ENCODE measurements at places on chromosomes 12 and 14.

DNA sequence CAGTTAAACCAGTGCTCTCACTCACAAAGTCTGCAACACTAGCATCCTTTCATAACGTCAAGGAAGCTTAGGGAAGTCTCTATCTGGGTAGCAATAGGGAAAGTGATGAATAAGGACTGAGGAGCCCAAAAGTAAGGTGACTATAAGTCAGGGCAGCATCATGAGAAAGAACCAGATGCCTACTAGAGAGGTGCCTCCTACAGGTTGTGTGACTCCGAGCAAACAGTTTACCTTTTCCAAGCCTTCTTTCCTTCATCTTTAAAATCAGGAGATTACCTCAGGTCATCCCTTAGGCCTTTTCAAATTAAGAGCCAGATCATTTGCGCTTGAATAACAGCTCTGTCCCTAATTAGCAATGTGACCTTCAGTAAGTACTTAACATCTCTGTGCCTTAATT lies 40.2 kb downstream of the RTN1 start:
- DNase-seq = no peak

- DNase-seq = no peak
Measured at GRCh38 chr12:82130762-82131161, 227.4 kb downstream of the CCDC59 start.

DNA sequence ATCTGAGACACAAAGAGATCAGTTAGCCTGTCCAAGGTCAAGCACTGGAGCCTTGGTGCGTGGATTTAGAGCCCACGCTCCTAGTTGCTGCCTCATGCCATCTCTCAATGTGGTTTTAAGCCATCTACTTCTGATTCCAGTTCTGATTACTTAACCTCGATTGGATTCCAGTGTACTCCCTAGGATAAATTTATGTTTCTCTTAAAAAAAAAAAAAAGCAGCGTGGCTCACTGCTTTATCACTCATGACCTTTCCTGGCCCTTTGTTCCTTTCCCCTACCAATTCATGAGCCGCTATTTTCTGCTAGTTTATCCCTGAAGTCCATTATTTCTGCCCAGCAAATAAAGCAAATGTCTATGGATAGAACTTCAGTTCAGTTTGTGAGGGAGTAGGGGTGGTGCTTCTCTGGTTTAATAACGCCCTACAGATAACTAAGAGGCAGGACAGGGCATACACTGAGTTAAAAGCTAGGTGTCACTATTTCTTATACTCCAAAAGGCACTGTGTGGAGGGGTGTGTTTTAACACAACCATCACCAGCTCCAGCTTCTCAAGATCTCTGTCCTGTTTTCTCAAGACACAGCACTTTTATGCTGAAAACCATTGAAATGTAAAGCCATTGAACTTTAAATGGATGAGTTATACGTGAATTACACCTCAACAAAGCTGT lies 9.8 kb upstream of the PARP11 start:
- peak; percentile 47 for DNase-seq

DNA sequence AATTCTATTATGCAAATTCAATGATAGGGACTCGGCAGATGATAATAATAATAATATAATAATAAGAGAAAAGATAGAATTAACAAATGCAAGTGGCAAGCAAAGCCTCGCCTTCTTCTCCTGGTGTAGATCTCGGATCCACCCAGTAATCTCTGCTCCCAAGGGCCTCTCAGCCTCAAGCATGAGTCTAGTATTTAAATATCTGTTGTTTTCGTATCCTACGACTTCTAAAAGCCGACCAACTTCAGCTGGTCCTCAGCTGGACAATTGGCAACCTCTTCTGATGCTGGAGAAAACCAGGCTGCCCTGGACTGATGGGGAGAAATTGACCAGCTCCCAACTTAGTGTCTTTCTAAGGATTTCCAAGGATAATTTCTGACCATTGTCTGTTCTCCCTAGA lies 14.0 kb upstream of the MAP1LC3B2 start:
- DNase-seq = no peak

- DNase-seq = no peak
Measured at GRCh38 chr14:96756745-96757144, 40.4 kb upstream of the VRK1 start.

- DNase-seq = no peak
Measured at GRCh38 chr14:71996610-71997009, 64.4 kb downstream of the RGS6 start.

GRCh38 chr12:100497105-100497795 lies 23.6 kb downstream of the NR1H4 start:
- no peak for DNase-seq

DNA sequence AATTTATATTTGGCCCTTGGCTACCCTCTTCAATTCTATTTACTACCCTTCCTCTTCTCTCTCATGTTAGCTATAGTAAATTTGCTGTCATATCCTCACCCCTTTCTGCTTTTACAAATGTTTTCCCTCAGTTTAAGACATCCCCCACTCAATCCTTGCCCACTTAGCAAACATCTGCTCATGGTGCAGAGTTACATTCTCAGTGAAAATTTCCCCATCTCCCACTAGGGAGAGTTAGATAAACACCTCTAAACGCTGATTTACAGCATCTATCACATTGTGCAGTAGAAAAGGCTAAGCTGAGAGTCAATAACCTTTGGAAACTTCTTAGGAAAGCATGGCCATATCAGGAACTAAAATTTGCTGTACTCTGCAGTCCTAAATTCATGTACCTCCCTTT lies 69.0 kb downstream of the DENND5B start:
- no peak for DNase-seq

- DNase-seq = no peak
Measured at GRCh38 chr12:108080363-108080762, 48.7 kb upstream of the WSCD2 start.

GRCh38 chr14:51873221-51873893 lies 12.9 kb downstream of the GNG2 start:
- peak; percentile 85 for DNase-seq

- DNase-seq = no peak
Measured at GRCh38 chr14:65962952-65963351, 523.2 kb upstream of the CCDC196 start.

- DNase-seq = no peak
Measured at GRCh38 chr12:24507827-24508226, 441.1 kb downstream of the BCAT1 start.

GRCh38 chr12:39364196-39364595 lies 78.7 kb downstream of the KIF21A start:
- DNase-seq = peak; percentile 51

GRCh38 chr12:109952160-109952858 lies 43.9 kb downstream of the GIT2 start:
- DNase-seq = no peak

- DNase-seq = no peak
Measured at GRCh38 chr12:138898-139534, 72.4 kb downstream of the IQSEC3 start.

GRCh38 chr12:89453121-89453978 lies 71.2 kb downstream of the GALNT4 start:
- DNase-seq = peak; percentile 66

GRCh38 chr14:100442498-100443490 lies 119.7 kb downstream of the SLC25A47 start:
- DNase-seq = no peak

DNA sequence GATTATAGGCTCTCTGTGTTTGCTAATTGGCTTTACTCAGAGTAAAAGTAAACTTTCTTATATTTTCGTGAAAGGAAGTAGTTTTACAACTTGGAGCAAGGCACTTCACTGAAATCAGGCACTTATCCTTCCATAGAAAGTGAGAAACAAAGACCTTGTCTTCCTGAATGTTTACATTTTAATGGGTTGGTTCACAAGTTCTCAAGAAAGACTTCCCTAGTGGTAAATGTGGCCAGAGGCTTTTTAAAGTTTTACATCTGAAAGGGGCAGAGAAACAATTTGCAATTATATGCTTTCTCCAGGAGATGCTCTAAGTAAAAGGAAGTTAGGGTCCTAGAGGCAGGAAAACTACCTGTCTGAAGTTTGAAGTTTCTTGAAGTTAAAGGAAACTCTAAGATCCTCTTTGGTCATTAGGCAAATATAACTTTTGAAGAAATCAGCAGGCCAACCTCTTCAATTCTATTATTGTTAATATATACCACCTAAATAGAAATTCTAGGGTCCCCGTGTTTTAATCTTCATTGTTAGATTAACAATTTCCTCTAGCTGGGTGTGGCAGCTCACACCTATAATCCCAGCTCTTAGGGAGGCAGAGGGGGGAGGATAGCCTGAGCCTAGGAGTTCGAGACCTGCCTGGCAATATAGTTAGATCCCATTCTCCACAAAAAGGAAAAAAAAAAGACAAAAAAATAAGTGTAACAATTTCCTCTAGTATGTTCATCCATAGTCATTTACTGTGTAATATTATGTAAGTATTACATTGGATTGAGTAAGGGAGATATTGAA lies 644.9 kb upstream of the FOXG1 start:
- no peak for DNase-seq

- no peak for DNase-seq
Measured at GRCh38 chr12:109654357-109654756, 59.3 kb upstream of the FAM222A start.

- no peak for DNase-seq
Measured at GRCh38 chr14:105507247-105507646, 16.2 kb downstream of the TEDC1 start.

DNA sequence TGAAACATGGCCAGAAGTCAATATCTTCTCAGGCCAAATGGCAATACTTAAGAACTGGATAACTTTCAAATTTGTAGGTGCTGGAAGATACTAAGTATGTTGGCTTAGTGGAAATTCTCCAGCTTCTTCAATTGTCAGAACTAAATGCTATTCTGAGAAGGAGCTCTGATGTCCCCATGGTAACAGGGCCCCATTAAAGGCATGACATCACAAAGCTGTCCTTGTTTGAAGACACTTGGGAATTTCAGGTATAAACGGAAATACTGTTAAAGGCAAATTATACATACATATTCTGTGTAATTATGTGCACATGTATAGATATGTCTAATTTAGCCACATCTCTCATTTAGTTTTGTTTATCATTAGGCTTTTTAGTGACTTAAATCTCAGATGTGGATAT lies 210.0 kb upstream of the SEL1L start:
- no peak for DNase-seq

- no peak for DNase-seq
Measured at GRCh38 chr12:2732290-2732689, 62.5 kb upstream of the FKBP4 start.
